ENCODE measurements at places on chromosomes 16 and 17. TPM values are rescaled to one million over a fixed set of nuclear protein-coding genes. Genes with fewer than 3 reads are reported as not detected.

DNA sequence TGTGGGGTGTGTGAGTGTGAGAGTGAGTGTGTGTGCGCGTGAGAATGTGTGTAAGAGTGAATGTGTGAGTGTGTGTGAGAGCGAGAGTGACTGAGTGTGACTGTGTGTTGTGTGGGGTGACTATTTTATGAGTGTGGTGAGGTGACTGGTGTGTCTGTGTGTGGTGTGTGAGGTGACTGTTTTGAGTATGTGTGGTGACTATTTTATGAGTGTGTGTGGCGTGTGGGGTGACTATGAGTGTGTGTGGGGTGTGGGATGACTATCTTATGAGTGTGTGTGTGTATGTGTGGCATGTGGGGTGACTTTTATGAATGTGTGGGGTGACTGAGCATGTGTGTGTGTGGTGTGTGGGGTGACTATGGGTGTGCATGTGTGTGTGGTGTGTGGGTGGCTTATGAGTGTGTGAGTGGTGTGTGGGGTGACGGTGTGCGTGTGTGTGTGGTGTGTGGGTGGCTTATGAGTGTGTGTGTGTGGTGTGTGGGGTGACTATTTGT lies 152.9 kb upstream of the PLCG2 start:
- DNase-seq: peak; percentile 62

EPOP gene
- total RNA-seq: 10.4 TPM

DNA sequence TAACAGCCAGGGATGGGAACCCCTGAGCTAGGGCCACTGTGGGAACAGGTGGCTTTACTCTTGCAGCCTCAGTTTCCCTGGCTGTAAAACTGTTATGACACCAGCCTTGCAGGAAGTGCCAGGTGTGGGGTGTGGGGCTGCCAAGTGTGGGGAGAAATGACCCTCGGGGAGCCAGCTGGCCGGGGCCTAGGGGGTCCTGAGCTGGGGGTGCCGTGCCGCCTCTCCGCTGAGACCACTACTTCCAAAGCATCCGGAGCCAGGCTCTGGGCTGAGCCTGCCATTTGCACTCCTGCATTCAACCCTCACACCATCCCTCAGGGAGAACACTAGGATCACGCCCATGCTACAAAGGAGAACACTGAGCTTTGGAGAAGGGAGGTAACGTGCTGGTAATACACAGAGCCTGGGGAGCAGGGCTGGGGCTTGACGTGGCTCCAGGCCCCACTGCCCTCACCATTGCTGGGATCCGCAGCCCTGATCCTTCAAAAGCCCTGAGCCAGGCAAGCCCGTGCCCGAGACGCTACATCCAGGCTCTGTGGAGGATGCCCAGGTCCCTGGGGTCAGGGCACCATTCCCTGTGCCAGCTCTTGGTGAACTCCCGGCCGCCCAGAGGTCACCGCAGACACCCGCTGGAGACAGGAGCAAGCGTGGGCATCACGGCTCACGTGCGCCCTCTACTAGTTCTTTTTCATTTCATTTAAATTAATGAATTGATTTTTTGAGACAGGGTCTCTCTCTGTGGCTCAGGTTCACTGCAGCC lies 28.8 kb upstream of the GINS2 start:
- DNase-seq: peak; percentile 67

GRCh38 chr17:72520665-72521303 lies 400.0 kb downstream of the SOX9 start:
- DNase-seq: no peak

DNA sequence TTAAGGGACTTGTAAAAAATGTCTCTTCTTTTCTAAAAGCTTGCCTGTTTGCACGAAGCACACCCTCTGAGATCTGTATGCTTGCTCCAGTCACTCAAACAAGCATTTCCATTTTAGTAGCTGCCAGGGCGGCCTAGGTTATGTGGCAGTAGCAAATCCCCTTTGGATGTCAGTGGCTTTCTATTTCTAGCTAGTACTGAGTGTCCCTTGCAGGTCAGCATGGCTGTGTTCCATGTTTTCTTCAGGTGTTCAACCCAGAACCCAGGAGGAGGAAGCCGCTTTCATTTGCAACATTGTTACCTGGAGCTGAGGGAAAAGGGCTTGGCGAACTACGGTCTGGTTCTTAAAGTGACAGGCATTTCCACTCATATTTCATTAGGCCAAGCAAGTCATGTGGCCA lies 36.4 kb downstream of the FOXL1 start:
- no peak for DNase-seq

ENKD1 gene
- 6.2 TPM for total RNA-seq

- no peak for DNase-seq
Measured at GRCh38 chr17:7191069-7191468, 11.9 kb upstream of the ASGR1 start.

DNA sequence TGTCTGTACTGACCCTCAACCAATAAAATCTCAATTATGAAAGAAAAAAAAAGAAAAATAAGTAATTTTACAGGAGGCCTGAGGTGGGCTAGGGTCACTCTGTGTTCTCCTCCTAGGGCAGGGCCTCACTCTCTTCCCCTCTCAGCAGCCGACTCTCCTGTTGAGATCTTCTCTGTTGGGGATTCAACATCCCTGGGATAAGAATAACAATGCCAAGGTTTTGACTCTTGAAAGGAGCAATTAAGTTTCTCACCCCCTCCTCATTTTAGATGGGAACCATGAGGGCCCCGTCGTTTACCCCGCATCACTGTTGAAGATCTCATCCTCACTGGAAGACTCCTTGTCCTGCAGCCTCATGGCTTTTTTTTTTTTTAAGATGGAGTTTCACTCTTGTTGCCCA lies 21.5 kb upstream of the BRCA1 start:
- no peak for DNase-seq

SLC9A5 gene
- 5.4 TPM for total RNA-seq

DNA sequence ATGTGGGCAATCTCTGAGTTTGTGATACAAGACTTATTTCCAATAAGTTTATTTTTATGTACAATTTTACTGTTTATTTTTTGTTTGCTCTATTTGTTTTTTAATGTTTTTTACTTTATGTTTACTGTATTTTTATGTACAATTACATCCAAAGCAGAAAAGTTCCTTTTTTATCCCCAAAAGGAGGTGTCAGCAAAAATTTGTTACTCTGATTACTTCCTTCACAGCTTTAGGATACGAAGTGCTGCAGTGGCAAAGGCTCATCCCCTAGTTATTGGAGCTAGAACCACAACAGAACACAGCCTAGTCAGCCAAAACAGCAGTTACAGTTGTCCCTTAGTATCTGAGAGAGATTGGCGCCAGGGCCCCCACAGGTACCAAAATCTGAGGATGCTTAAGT lies 35.7 kb downstream of the IST1 start:
- no peak for DNase-seq

DNA sequence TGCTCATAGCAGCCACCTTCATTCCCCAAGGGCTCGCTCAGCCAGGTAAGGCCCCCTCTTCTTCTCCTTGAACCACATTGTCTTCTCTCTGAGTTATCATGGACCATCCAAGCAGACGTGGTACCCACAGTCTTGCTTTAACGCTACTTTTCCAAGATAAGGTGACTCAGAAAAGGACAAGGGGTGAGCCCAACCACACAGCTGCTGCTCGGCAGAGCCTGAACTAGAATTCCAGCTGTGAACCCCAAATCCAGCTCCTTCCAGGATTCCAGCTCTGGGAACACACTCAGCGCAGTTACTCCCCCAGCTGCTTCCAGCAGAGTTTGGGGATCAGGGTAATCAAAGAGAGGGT lies 272 bp downstream of the CCL2 start:
- no peak for DNase-seq

DNA sequence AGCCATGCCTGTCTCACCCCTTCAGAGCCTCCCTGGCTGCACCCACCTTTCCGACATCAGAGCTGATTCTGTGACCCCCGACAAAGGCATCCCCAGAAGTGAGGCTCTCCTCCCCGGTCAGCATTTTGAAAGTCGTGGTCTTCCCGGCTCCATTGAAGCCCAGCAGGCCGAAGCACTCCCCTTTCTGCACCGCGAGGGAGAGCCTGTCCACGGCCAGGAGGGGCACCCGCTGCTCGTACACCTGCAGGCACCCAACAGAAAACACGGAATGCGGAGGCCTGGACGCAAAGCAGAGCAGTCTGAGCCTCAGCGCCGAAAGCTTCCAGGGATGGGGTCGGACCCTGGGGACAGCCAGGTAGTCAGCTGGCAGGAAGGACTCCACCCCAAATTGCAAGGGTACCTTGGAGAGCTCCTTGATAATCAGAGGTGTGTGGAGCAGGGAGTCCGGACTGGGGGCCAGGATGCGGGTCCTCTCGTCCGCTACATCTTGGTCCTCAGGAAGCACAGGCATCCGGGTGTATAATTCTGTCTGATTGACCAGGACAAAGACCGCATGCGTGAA lies 13.1 kb upstream of the RNPS1 start:
- DNase-seq: no peak

DNA sequence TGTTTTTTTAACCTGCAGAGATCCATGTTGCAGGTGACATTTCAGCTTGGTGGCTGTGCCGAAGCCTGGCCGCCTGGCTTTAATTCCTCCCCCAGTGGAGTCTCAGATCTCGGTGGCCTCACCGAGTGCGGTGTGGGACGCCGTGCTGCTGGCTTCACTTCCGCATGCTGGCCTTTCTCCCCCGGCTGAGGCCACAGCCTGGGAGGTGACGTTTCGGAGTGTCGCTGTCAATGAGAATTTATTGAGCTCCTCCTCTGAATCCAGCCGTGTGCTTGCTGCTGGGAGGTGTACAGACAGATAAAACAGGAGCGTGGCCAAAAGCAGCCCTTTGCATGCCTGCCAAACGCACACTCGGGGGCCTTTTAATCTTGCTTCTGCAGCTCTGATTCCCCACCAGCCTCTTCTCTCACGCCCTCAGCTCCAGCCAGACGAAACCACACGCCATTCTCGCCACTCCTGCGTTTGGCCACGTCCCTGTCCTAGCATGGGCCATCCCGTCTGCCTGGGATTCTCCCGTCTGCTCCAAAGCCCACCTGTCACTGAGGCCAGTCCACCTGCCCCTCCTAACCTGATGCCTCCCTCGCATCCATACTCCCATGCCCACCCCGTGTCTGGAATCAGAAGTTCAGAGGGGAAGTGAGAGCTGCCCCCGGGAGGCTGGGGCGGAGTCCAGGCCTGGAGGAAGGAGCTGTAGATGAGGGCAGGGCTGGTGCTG lies 3.6 kb downstream of the GSE1 start:
- peak; percentile 75 for DNase-seq

GRCh38 chr17:35022536-35023063 lies 40.9 kb downstream of the RFFL start:
- peak; percentile 93 for DNase-seq

DNA sequence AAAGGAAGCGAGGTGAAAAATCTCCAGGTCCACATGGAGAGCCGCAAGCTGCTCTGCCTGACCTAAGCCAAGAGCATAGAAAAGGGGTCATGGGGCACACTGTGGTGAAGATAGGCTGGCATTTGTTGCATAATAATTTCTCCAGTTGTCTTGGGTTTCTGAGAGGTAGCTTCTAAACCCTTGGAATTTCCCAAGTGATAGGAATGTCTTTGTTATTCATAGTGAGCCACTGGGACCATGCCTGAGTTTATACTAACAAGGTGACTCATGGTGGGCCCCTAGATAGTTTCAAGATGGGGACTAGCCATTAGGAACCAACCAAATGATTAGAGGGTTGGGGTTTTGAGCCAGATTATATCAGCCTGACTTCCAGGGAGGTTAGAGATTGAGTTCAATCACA lies 25.6 kb downstream of the SOST start:
- no peak for DNase-seq

ZNF213 gene
- 10.6 TPM for total RNA-seq

DNA sequence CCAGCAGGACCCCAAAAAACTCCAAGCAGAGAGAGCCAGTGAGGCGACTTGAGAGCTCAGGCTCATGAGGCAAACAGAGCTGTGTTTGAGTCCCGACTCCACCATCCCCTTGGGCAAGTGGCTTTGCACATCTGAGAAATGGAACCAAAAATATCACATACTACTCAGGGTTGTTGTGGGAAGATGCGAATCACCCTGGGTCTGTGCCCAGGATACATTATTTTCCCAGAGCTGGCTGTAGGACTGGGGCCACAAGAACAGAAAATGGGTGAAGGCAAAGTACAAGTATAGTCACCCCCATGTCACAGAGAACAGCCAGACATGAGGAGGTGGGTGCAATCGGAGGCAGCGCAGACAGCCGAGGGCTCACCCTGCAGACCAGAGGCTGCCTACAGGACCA lies 127.3 kb downstream of the GAS7 start:
- no peak for DNase-seq

ITGA2B gene
- 0.09 TPM for total RNA-seq

RCVRN gene
- not detected for total RNA-seq

GRCh38 chr16:965487-965886 lies 5.3 kb downstream of the LMF1 start:
- DNase-seq: no peak

BPTF gene
- 89.3 TPM for total RNA-seq

- no peak for DNase-seq
Measured at GRCh38 chr16:54289242-54289944, 2.8 kb upstream of the IRX3 start.

SEPTIN12 gene
- total RNA-seq: not detected

TENT4B gene
- 19.7 TPM for total RNA-seq

DNA sequence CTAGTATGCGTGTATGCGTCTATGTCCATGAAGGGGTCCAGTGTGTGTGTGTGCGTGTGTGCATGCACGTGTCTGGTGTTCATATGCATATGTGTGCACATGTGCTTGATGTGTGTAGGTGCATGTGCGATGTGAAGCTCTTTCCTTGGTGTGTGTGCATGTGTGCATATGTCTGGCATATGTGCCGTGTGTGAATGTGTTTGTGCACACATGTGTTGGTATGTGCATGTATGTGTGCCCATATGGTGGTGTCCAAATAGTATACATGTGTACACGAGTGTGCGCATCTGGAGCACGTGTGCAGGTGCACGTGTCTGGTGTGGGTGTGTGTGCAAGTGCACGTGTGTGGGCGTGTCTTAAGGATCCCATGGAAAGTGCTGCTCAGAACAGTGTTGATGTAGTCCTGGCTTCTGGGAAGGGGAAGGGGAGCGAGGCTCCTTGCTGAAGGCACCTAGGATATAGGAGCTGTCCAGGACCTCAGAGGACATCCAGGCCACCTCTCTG lies 17.0 kb downstream of the CACNA1G start:
- DNase-seq: no peak

GRCh38 chr16:78170494-78170933 lies 71.1 kb downstream of the WWOX start:
- no peak for DNase-seq

- no peak for DNase-seq
Measured at GRCh38 chr16:51049276-51049675, 101.8 kb downstream of the SALL1 start.

ACSM2A gene
- 0.26 TPM for total RNA-seq

GRCh38 chr17:59366773-59367656 lies 35.6 kb downstream of the YPEL2 start:
- no peak for DNase-seq

SECTM1 gene
- total RNA-seq: 0.68 TPM

DNA sequence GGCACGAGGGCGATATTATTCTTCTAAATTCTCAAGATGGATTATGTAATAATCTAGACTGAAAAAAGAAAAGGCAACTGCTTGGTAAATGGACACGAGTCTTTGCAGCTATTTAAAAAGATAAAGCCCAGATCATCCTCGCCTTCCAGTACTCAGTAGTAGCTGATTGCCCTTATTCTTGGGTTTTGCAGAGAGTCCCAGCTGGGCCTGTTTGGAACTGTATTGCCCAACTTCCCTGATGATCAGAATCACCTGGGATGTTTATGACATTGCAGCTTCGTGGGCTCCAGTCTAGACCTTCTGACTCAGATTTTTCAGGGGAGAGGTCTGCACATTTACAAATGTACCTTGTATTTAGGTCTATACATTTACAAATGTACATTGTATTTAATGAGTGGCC lies 213.5 kb downstream of the RAB11FIP4 start:
- DNase-seq: peak; percentile 12

GRCh38 chr16:19785512-19786130 lies 67.5 kb downstream of the IQCK start:
- DNase-seq: no peak

Data from activated CD8-positive, alpha-beta memory T cell treated with anti-CD3 and anti-CD28 coated beads, Interleukin-2, amount 10 ng/mL, durations not matched to agents 7 days and 5 days (primary cell).